Stimulated activated CD8-positive, alpha-beta memory T cell treated with anti-CD3 and anti-CD28 coated beads, Interleukin-7, amount 100 ng/mL, for 4 hours (primary cell): ENCODE measurements at places on chromosomes 13 and 19.

DNA sequence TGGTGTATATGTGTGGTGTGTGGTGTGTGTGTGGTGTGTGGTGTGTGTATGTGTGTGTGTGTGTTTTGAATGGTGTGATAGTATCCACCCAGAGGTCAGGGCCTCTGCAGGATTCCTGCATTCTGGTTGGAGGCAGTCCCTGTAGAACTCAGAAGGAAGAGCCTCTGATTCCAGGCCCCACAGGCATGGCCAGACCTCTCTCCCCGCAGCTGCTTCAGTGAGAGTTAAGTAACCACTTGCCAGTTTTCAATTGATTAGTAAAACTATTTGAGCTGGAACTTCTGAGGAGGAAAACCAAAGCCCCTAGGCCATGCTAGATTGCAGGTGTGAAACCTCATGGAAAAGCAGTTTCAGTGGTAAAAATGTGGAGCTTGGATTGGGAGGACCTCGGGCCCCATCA, 2.1 kb downstream of the ATP12A start:
- no peak for DNase-seq

- no peak for DNase-seq
Observed at GRCh38 chr19:13797870-13798269, 2.6 kb downstream of the ZSWIM4 start.

- DNase-seq: no peak
Observed at GRCh38 chr19:48716562-48717291, 2.8 kb downstream of the MAMSTR start.

- no peak for DNase-seq
Observed at GRCh38 chr19:18232540-18233223, 6.4 kb upstream of the PDE4C start.

DNA sequence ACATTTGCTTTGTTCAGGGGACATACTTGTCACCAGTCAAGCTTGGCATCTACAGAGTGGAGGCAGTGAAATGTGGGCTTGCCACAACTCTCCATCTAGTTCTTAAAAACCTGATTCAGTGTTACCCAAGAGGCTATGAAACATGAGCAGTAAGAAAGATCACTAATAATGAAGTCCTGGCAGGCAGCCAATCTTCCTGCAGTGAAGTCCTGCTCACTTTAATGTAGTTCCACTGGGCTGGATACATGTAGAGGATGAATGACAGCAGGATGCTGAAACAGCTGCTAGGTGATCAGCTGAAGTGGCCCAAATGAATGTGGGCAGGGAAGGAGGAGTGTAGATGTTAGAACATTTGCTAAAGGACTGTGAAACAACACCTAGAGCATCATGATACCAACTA, 1213.1 kb downstream of the OLFM4 start:
- no peak for DNase-seq

DNA sequence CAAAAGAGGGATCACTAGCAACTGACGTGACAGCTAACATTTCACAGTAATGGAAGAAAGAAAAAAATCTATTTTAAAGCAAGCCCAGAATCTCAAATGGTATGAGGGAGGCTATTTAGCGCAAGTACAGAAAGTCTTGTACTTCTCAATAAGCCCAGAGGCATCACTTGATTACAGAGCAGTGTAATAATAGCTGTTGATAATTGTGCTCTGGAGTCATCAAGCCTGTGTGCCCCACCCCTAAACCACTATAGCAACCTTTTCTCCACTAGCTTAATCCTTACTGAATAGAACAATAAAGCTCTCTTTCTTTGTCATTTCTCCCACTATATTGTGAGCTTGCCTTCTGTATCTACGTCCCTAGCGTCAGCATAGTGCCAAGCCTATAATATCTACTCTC, 56.6 kb downstream of the FREM2 start:
- DNase-seq: no peak

DNA sequence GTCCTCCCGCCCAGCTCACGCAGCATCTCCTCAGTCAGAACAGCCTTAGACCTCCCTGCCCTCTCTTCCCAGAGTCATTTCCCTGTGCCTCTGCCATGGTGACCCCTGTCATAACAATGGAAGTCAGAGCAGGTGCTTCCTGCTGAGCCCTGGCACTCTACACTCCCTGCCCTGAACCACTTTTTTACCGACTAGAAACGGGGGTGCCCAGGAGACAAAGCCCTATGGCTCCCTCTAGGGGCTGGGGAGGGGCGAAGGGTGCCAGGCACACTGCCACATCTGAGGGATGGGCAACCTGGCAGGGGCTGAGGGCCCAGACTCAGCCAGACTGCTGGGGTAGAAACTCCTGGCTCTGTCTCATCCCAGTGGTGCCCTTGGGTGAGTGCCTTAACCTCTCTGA, 16.4 kb downstream of the ZNF574 start:
- no peak for DNase-seq

GRCh38 chr13:106133025-106133424, 402.4 kb downstream of the EFNB2 start:
- DNase-seq: no peak

DNA sequence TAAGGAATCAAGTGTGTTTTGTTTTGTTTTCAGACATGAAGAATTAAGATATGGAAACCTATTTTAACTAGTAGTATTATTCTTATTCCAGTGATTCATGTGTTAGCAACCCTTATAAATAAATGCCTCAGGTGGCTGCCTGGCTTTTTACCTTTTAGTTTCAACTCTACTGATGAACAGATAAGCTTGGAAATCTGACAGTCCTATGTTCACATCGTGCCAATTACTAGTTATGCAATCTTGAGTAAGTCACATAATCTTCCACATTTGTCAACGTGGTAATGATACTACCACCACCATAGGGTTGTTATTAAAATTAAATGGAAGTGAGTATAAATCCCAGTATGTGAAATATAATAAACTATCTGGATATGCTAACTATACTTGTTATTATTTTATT, 64.3 kb downstream of the TBC1D4 start:
- DNase-seq: no peak

DNA sequence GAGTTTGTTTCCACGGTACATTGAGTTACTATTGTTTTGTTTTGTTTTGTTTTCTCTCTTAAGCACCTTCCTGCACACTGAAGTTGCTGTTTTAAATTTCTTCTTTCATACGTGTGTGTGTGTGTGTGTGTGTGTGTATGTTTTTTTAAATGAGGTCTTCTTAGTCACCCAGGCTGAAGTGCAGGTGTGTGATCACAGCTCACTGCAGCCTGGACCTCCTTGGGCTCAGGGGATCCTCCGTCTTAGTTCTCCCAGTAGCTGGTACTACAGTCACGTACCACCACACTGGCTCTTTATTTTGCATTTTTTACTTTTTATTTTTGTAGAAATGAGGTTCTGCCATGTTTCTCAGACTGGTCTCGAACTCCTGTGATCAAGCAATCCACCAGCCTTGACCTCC, 20.8 kb upstream of the ZNF429 start:
- no peak for DNase-seq

- DNase-seq: no peak
Observed at GRCh38 chr19:11198769-11199424, 1.6 kb upstream of the KANK2 start.
